Kasumi-1 (cell line): ENCODE measurements at places on chromosomes 4 and X.

DNA sequence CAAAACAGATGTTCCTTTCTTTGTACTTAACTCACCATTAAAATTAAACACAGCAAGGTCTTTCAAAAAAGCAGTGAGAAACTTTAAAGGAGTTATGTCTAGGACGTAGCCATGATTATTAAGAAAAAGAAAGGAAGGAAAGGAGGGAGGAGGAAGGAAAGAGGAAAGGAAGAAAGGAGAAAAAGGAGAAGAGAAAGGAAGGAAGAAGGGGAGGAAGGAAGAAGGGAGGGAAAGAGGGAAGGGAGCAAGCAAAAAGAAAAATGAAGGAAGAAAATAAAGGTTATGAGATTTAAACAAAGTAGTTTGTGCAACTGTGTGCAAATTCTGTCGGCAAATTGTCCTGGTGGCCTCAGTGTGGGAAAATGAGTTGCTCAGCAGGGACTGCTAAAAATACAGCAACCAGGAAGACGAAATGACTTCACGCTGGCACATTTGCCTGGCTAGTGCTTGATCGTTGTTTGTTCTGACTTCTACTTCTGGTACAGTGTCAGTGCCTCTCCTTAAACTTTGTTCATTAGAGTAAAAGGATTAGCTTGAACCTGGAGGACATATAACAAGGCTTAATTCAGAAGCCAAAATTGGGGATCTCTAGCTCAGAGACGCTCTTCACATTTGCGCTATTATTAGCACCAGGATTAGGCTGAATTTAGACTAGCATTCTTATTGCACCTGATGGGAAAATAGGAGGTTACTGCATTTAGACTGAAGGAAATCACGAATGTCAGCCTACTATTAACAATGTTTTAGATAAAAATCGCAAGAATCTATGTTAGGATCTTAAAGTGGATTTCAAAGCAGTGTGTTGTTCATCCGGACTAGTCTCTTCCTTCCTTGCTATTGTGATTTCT is 81.2 kb downstream of the DCK start:
- peak; percentile 16 for DNase-seq

DNA sequence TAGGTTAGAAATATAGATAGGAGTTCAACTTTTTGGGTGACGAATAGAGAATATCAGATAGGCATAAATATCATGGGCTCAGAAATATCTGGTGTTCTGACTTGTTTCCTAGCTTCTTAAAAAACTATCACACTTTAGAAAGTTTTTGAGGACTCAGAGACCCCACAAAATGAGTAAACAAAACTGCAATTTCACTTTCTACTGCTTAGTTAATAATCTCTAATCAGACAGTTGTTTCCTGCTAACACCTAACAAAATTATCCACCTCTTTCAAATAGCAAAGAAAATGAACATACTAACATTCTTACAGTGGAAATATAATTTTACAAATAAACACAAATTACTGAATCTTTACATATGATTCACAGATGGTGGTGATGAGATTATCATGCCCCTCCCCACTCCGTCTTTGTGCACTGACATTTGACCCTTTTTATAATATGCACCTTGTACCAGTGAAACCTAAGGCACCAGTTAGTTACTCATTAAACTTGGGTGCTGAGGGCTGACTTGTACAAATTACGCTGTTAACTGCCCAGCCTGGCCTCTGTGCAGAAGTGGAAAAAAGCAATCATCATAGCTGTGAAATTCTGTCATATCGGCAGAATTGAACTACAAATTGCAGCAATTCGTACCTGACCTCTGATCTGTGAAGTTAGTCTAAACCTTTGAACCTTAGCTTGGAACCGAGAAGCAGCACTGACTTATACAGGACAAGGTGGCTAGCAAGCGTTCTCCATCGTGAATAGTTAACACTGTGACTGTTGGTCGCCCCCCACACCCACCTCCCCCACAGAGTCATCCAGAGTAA is 138.7 kb downstream of the CHRNA9 start:
- DNase-seq = no peak

- no peak for DNase-seq
Measured at GRCh38 chr4:173805884-173806283, 275.9 kb upstream of the HAND2 start.

DNA sequence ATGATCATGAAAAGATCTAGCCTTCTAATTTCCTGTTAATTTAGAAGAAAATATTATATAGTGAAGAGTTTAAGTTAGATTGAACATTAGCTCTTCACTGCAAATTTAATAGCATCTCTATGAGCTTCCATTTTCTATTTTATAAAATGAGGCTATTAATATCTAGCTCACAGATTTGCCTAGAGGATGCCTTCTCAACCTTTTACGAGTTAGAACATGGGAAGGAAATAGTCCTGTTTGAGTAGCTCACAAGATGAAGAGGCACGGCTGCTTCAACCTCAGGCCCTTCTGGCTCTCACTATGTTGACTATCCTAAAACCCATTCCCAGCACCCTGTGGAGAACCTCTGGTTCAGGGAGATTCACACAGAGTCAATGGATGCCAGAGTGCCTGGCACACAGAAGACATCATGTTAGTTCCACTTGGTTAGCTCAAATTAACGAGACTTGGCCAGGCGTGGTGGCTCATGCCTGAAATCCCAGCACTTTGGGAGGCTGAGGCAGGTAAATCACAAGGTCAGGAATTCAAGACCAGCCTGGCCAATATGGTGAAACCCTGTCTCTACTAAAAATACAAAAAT is 97.9 kb upstream of the GUCY1A1 start:
- no peak for DNase-seq

- DNase-seq = no peak
Measured at GRCh38 chr4:36064117-36064516, 180.2 kb downstream of the ARAP2 start.

DNA sequence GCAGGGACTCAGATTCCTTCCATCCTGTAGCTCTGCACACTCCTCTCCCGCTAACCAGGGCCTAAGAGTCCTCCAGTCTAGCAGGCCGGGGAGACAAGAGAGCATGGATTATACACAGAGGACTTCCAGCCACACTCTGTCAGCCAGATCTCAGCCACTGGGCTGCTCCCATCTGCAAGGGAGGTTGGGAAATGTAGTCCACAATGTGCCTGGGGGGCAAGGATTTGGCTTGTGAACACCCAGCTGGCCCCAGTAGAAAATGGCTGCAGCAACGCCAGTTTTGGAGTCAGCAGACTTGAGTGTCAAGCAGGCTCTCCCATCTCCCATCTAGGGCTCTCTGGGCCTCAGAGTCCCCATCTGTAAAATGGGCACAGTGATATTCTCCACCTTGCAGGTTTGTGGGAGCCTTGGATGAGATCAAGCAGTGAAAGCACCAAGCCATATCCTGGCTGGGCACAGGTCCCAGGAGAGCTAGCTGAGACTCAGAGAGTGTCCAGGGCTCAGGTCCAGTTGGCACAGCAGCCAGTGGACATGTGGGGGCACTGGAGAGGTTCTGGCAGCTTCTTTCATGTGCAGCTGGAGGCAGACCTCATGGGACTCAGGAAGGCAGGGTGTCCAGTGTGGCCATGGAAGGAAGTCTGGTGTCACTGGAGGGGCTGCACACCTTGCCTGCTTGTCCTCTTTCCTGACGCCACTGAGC is 14.6 kb downstream of the PSAPL1 start:
- DNase-seq = no peak

- DNase-seq = no peak
Measured at GRCh38 chr4:38080061-38080974, 120.1 kb downstream of the PTTG2 start.
